MG63 (cell line): ENCODE measurements at places on chromosomes 11 and 22. TPM values are rescaled to one million over a fixed set of nuclear protein-coding genes. Genes with fewer than 3 reads are reported as not detected.
A peak's percentile ranks its signal among the peaks of the same experiment; 100 is the strongest.

DNA sequence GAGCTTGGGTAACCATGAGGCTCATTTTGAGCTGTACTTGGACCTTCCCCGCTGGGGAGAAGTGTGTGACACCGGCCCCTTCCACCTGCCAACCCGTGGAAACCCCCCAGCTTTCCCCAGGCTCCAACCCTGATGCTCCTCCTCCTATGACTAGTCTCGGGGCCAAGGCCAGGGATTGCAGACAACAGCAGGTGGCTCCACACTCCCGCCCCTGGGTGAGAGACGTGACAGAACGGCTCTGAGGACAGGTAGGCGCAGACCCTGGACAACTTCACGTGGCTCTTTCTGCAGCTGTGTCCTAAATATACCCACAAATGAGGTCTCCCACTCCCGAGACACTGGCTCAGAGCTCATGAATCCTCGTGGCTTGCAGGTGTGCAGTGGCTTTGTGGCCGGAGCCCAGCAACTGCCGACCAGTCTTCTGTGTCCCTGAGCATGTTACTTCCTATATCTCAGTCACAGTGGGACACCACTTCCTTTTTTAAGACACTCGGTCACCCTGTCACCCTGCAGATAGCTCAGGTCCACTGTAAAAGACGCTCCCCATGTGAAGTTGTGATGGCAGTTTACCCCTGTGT is 55.2 kb downstream of the NECTIN1 start:
- DNase-seq, result no peak

- no peak for DNase-seq
Observed at GRCh38 chr11:19436932-19437331, 196.2 kb upstream of the E2F8 start.

DNA sequence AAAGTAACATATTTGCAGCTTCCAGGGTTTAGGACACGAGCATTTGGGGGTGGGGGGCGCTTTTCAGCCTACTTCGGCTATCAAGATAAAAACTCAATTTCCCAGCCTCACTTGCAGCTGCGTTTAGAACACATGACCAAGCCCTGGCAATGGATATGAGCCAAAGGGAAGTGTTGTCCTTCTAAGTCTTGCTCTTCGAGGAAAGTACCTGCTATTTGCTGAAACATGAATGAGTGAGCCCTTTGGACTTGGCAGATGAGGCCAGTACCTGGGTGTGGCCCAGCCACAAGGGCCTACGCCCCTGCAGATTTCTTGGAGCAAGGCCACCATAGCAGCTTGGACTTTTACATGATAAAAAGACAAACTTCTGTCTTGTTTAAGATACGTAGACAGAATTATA is 60.2 kb upstream of the SORL1 start:
- peak; percentile 30 for DNase-seq

- no peak for DNase-seq
Observed at GRCh38 chr11:86553265-86553664, 119.2 kb downstream of the ME3 start.

DNA sequence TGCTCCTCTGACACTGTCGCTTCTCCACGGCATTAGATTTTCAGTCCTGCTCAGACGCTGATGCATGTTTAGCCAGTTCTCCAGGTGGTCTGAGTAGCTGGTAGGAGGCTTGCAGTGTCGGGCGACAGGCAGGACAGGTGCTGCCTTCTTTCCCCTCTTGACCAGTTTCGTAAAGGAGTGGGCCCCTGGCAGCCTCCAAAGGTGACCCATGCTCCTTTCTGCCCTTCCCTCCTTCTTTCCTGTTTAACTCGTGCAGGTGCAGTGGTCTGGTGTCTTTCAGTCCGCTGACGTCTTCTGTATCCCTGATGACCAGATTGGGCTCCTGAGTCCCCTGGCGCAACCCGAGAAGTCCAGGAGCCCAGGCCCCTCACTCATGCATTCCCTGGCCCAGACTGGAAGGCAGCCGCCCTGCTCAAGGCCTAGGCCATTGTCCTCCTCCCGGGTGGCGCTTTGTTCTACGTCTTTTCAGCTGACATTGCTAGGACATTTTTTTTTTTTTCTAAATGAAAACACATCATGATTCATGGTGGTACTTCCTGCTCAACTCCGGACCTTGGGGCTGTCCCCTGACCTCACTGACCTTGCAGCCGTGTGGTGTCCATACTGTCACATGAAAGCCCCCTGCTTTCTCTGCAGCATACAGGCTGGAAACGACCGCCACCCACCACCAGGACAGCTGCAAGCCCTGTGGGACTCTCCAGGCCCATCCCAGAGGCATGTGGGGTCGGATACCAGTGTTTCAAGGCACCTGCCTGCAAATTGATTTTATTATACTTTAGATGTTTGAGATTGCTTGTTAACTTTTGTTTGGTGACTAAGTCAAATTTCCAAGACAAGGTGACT is 25.5 kb upstream of the TXNRD2 start:
- no peak for DNase-seq

Gene ESRRA
- total RNA-seq, result 52.0 and 79.2 TPM in 2 replicates

Gene CCS
- total RNA-seq, result 29.3 and 37.6 TPM in 2 replicates

DNA sequence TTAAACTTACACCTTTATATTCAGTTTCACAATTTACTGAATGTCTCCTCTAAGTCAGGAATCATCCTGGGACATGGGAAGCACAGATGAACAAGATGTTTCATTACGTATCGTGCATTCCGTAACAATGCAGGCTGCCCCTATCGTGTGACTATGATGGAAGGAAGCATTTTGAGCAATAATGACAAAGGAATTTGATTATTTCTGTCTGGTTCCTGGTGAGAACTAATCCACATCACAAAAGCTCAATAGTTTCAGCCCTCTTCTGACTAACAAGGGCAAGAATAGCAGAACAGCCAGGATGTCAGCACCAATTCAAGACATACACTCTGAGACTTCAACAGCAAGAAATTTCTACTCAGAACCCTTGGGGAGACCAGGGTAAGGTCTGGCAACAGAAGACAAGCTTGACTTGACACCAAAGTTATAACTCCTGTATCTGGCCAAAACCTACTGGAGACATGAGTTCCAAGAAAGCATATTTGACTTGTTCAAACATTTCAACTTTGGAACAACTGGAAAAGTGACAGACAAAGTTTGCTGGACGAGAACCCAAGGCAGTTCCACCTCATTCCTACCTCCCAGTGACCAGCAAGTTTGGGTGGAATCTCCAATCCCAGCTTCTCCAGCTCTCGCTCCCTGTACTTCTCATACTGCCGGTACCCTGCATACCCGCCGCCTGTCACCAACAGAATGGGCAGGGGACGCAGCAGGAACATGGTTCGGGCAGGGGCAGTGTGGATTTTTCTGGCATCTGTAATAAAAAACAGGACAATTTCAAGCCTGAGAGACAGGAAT is 14.3 kb downstream of the PISD start:
- no peak for DNase-seq
